CD4-positive, alpha-beta T cell treated with Interferon gamma for 1 hour (primary cell): ENCODE measurements at places on chromosomes 7 and 10.

GRCh38 chr7:146117576-146117975 is 975 bp downstream of the CNTNAP2 start:
- DNase-seq: no peak

- no peak for DNase-seq
Observed at GRCh38 chr10:103224133-103224532, 21.6 kb upstream of the RPEL1 start.

DNA sequence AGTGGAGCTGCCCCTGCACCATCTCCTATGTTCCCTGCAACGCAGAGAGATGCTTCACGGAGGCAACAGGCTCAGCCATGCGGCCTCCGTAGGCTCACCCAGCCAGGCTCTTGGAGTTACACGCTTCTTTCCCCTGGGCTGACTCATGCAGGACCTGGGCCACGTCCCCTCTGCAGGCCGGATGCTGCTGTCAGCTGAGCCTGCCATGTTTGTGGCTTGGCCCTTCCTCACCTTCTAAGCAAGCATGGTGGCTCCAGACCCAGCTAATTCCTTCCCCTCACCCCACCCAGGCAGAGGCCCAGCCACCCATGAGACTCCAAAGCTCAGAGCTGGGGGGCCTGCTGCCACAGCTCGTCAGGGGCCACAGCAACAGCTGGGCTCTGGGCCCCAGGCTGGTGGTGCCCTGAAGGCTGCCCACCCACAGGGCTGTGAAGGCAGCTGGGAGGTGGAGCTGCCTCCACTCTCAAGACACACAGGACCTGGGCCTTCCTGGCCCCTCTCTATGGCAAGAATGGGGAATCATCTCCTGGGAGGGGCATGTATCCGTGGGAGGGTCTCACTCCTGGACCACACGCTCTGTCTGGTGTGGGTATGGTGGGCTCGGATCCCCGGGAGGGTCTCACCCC is 219.6 kb downstream of the ELFN1 start:
- DNase-seq: no peak

DNA sequence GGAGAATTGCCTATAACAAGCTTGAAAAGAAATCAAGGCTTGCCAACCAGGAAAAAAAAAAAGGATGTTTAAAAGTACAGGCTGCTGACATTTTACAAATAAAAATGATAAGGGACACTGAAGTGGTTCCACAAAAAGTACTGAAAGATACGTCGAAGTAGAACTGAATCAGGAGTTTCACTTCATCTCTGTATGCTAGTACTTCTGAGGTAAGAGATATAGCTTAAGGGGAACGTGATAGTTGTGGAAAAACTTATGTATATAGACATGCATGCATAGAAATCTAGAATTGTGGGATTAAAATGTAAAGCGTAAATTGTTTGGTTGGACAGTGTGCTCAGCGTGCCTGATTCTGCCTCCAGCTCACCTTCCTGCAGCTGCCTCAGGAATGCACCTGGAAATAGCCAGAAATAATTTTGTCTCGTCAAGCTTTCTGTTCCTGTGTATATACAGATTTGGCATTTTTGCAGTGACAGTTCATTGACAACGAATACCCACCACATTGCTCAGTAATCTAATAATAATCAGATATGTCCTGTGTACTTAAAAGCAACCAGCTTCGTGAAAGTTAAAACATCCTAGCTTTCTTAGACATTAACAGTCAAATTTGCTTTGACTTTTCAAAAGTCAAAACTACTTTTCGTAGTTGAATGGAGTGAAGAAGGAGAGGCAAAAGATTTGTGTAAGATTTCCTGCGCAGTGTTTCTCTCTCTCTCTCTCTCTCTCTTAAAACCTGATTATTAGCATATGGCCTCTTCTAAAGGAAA is 1.4 kb downstream of the SOSTDC1 start:
- DNase-seq: no peak

GRCh38 chr10:32437334-32437733 is 8.6 kb upstream of the CCDC7 start:
- DNase-seq: no peak

DNA sequence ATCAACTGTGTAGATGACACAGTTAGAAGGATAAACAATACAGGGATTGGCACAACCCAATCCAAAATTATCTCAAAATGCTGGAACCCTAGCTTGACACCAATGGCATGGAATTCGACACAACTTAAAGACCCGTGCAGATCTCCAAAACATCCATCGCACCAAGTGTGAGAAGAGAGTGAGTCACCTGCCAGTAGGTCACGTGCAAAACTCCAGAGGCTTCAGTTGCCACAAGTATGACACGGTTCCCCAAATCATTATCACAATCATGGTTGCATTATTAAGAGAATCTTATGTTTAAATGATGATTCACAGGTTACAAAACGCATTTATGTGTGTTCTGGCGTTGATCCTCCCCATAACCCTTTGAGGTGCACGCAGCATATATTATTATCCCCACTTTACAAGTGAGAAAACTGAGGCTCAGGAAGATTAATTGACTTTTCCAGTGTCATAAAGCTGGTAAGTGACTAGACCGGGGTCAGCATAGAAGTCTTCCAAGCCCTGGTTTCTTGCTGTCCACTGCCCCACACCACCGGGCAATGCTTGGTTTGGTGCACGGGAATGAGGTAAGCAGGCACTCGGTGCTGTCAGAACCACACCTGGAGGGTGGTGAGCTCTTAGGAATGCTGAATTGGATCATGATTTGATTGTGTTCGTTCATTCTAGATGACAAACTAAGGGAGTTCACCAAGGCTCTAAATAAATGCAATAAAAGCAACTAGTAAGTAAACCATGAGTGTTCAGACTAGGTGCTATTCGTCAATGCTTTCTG is 23.6 kb upstream of the STK17A start:
- no peak for DNase-seq

DNA sequence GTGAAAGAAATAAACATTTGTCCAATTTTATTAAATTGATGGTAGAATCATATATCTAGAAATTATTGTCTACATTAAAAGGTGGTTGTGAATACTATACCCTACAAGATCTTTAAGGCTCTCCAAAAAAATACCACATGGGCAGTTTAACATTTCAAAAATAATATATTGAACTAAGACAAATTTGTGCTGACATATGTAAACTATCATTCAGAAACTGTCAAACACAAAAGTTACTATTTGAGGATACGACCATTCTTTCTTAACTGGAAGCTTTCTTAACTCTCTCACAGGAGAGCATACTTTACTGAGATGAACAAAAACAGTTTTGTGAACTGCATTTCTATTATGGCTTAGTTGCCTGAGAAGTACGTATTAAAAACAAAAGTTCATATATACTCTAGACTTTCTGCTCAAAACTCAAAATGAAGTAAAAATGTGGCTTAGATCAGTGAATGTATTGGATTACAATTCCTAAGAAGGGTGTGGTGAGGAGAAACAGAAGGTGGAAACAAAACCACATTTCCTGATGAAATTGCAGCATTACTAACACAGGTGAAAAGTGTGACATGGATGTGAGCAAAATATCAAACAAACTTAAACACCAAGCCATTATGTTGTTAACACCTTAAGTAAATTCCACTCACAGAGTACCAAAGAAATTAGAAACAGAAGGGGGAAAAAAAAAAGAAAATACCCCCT is 138.5 kb downstream of the SEMA3A start:
- no peak for DNase-seq

DNA sequence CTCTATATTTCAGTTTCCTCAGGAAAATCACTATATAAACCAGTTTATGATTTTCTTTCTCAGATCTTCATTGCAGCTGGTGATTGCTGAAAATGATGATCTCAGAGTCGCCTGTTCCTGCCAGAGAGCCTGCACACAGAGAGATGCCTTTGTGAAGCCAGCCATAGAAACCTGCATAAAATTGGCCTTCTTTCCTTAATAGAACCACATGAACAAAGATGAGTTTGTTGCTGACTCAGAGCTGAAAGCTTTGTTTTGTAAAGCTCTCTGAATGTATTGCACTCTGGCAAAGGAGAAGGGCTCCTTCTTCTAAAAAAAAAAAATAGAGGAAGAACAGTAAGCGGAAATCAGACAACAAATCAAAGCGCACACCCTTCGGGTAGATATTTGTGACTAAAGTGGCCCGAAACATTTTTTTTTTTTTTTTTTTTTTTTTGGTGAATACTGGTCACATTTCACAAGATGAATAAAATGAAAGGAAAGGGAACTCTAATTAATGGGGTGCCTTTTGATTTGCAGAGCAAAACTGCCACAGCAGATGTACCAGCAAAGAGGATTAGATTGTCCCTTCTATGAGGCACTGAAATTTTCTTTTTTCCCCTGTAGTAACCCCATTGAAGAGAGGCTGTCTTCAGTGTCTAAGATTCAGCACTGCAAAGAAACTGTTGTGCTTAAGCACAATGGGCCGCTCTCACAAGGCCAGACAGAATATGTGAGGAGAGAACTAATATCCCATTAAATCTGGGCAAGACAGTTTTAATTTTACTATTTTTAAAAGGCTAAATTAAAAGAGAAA is 75.1 kb upstream of the PTPRZ1 start:
- DNase-seq: no peak

- DNase-seq: peak; percentile 81
Observed at GRCh38 chr10:110504111-110504735, 6.5 kb downstream of the DUSP5 start.

DNA sequence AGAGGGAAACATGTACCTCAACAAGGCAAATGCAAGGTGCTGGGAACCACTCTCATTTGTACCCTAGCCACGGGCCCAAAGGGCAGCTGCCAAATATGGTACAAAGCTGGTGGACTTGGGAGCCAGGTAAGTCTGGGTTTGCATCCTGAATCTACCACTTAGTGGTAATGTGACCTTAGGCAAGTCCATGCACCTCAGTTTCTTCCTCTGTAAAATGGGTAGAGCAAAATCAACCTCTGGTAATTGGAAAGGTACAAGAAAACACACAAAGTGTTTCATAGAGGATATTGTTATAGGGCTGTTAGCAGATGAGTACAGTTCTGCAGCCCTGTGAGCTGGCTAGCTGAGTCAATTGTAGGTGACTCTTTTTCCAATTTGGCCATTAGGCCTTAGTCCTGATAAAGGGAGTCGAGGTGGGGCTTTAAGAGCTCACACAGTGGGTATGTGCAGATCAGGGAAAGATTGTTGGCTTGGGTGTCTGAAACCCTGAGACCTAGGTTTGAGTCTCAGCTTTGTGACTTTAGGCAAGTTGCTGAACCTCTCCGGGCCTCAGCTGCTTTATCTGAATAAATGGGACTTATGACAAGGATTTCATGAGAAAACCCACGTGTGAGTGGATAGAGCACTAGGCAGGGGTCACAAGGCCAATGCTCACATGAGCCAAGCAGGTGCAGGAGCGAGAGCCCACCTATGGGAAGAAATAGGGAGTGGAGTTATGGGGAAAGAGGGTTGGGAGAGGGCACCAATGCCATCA is 121.3 kb upstream of the GDF10 start:
- DNase-seq: no peak

- DNase-seq: no peak
Observed at GRCh38 chr7:16840094-16840493, 35.3 kb upstream of the AGR2 start.

DNA sequence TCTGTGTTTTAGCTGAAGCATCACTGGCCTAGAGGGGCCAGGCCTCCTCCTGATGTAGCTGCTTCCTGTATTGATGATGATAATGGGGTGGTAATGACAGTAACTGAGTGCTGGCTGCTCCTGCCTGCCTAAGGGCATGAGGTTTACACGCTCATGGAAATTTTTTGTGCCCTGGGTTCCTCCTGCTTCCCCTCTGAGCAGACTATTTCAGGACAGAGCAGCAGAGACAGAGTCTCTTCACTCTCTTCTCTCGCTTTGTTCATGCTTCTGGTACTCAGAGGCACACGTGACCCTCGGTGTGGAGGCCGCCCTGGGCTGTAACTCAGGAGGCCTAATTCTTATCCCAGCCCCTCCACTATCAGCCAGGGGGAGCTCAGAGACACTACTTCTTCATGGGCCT is 27.9 kb downstream of the LRRC20 start:
- no peak for DNase-seq

GRCh38 chr7:18153183-18153748 is 125.6 kb upstream of the PRPS1L1 start:
- no peak for DNase-seq

- no peak for DNase-seq
Observed at GRCh38 chr10:68139448-68140272, 30.4 kb downstream of the MYPN start.

DNA sequence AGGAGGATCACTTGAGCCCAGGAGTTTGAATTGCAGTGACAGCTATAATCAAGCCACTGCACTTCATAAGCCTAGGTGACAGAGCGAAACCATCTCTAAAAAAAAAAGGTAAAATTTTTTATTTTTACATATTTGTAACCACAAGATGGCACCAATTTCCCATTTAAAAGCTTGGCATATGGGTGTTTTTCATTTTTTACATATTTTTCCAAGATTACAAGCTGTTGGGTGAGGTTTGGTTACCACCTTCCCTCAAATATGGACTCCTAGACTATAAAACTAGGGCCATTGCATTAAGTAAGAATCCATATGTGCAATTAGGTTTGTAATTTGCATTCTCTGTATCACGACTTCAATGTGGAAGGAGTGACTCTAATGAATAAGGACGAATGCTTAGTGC is 129.3 kb upstream of the ACBD5 start:
- DNase-seq: no peak

DNA sequence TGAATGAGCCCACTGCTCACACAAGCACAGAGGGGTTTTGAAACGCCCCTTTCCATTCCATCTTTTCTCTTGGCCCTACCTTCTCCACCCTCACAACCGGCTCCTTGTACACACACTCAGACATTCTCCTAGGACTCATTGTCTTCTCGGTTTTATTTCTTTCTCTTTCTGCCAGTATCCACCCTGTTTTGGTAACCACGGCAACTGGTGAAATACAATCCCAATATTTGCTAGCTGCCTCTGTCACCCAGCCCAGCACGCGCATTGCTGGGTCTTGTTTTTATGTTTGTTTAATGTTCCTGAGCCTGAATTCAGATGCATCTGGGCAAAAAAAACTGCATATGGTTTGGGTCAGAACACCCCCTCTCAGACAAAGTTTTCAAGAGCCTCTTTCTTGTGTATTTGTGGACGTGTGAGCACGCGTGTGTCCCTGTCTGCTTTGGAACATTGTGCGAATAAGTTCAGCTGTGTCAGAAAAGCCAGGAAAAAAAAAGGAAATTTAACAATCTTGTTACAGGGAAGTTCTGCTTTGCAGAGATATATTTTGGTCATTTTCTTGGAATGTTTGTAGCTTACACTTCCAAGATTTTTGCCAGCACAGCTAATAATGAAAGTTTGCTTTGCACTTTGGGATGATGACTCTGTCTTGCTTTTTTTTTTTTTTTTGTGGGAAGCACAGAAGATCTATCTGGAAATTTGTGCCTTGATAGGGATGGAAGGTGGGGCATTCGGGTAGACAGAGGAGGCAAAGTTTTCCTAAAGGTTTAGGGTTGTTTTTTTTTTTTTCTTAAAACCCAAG is 225.9 kb downstream of the TRIL start:
- no peak for DNase-seq

GRCh38 chr10:63698787-63699150 is 177.6 kb downstream of the REEP3 start:
- DNase-seq: no peak
